ENCODE measurements at places on chromosomes 1 and 21.

- DNase-seq = no peak
These were observed 8.5 kb downstream of the TMEM61 start for GRCh38 chr1:54988975-54989374.

- no peak for DNase-seq
These were observed 124.1 kb upstream of the AJAP1 start for GRCh38 chr1:4530166-4530785.

DNA sequence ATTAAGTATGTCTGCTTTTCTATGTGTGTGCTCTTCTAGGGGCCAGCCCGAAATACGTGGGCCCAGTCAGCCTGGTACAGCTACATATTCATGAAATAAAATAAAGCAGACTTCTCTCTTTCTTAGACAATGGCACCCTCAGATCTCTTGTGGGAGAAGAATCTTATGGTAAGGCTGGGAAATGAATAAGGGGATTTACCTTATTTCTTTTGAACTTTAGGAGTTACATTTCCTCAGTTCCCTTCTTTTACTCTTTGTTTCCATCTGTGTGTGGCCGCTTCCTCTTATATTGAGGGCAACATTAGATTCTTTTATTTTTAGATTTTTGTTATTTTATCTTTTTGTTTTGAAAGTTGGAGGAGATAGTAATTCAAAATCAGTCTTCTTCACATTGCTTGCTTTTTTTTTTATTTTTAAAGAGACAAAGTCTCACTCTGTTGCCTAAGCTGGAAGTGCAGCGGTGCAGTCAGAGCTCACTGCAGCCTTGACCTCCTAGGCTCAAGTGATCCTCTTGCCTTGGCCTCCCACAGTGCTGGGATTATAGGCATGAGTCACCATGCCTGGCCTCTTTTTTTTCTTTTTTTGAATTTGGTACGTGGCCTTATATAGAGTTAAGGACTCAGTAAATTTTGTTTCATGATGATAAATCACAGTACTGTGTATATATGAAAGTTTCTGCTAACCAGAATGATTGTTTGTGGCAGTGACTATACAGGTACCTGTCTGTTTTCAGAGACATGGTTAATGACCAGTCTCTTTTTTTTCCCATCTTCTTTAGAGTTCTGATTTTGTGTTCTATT lies 9.1 kb downstream of the LAMC1 start:
- no peak for DNase-seq

DNA sequence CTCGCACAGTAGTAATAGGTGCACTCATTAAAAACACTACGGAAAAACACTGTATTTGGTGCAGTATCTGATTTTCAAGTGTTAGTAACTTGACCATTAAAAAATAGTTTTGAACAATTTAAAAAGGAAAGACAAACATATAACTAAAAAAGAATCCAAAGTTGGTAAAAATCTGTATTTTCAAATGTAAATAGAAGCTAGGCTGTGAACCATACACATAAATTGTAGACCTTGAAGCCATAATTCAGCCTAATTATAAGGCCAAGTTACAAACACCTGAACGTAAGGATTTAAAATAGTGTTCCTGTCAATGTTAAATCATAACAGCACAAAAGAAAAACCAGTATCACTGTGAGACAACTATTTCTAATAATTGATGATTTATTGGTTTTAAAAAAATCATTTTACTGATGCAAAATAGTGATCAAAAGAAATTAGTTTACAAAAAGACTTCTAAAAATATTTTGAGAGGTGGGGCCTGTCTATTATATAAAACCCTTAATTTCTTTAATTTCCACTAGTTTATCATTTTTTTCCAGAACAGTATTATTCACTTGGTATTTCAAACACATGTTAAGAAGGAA lies 4.5 kb downstream of the IRF2BP2 start:
- no peak for DNase-seq

DNA sequence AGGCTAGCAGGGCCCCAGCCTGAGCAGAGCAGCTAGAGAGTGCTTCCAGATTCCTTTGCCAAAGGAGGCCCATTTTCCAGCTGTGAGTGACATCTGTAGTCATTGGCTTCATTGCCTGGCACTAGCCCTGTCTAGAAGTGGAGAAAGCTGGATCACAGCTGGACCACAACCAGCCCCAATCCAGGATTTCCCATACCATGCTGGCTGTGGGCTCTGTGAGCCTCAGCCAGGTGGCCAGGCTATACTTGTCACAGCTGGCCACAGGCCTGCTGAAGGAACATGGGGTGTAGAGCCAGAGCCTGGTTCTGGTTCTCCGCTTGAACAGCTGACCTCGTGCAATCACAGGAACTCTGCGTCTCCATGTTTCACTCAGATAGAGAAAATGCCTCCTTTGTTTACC lies 36.6 kb downstream of the RIMKLA start:
- DNase-seq = no peak

- no peak for DNase-seq
These were observed 21.5 kb upstream of the ARHGAP29 start for GRCh38 chr1:94258873-94259331.

- no peak for DNase-seq
These were observed 64.8 kb upstream of the GNG4 start for GRCh38 chr1:235714205-235714897.

GRCh38 chr1:84152649-84153056 lies 8.6 kb downstream of the PRKACB start:
- no peak for DNase-seq

- DNase-seq = no peak
These were observed 39.4 kb downstream of the RCSD1 start for GRCh38 chr1:167669209-167670124.

DNA sequence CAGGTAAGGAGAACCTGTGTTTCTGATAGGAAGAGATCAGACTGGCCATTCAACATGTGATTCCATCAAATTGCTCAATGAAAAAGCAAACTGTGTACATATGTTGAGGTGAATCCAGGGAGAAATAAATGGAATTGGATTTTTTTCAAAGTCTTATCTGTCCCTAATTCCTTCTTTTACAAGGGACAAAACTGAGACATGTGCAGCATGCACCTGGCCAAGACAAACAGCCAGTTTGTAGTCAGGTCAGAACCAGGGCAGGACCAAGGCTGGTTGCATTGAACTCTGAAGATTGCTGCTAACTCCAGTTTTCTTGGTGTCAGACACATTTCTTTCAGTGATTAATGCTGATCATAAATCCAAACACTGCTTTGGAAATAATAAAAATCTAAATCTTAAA lies 69.6 kb upstream of the CCDC190 start:
- DNase-seq = no peak

DNA sequence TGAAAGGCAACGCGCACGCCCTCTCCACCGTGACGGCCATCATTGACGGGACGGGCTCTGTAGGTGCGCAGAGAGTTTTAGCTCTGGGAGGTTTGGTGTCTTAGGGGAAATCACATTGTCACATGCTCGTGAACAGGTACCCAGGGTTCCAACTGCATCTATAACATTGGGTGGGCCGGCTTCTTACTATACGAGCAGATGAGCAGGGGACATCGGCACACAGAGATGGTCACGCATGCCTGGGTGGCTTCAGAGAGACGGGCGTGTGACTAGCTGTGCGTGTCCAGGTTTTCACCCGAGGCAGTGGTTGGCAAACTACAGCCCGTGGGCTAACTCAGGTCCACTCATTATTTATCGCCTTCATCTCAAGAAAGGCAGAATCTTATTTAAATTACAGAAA lies 54.7 kb downstream of the SLC37A1 start:
- DNase-seq = no peak

- DNase-seq = no peak
These were observed 77.2 kb upstream of the CDC42BPA start for GRCh38 chr1:227395426-227396028.

All from anterior cingulate cortex (tissue), 58 donors.